Endodermal cell (in vitro differentiated cells): ENCODE measurements at places on chromosomes 11 and 22.

GRCh38 chr11:47161134-47161854 lies 15.4 kb downstream of the ARFGAP2 start:
- peak; percentile 93 for DNase-seq

DNA sequence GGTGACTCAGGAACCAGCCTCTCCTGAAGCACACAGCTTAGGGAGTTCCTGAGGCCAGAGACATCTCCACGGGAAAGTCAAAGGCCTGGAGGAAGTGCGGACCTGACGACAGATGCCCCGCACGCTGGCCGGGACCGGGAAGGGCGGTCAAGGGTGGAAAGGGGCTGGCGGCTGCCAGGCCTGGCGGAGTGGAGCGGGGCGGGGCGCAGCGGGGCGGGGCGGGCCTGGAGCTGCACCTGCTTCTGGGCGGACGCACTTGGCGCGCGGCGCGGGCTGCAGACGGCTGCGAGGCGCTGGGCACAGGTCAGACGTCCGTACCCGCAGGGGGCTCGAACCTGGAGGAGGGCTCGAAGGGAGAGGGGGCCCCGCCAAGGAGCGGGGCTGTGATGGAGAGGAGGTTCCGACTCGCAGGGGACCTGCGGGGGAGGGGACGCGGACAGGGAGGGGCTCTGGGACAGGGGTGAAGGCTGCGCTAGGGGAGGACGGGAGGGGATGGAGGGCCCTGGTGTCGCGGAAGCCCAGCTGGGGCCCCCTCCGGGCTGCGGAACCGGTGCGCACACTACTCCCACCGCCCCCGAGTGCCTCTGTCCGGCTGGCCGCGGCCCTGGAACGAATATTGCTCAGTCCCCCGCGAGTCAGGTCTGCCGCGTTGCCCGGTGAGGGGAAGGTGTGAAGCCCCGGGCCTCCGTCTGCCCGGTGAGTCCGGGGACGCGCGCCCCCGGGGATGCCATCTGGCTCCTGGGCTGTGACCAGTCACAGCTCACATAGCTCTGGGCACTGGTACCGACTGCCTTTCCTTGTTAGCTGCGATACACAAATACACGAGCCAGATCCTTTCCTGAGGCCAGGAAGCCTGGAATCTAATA lies at the start of gene TMEM45B:
Gene TMEM45B, plus strand, starts transcription at position 253 of the 866 bp plus-strand sequence. CDS start 36,635 bp downstream, outside the sequence.
- peak; percentile 84 for DNase-seq

DNA sequence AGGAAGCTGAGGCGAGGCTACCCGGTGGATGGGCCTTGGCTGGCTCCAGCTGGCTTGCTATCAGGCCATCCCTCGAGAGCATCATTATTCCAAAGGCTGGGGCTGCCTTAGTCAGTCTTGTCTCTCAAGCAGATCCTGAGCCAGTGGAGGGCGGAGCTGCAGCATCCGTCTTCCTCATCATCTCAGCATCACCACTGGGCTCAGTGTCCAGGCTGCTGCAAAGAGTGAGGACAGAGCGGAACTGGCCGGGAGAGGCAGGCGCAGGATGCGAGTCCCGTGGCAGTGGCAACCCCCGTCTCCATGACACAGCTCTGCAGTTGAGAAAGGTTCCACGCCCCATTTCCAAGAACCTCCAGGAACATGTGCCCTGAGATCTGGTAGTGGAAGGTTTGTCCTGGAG lies 4.4 kb downstream of the TP53I11 start:
- DNase-seq: no peak

- no peak for DNase-seq
These were observed 12.6 kb downstream of the C22orf23 start for GRCh38 chr22:37940698-37941376.

- no peak for DNase-seq
These were observed 36.5 kb downstream of the NADSYN1 start for GRCh38 chr11:71489311-71490043.

DNA sequence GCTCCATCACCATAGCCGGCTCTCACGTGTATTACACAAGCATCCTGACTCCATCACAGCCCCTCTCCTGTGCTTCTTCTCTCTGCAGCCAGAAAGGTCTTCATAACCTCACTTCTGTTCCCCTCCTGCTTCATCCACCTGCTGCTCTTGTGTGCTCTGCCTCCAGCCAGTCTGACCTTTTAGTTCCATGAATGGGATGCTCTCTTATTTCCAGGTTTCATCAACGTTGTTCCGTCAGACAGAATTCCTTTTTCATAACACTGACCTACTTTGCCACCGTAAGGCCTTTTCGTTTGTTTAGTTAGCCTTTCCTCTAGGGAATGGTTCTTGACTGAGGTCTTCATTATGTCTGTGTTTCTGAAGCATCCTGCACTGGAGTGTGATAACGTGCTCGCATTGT lies 18.8 kb downstream of the GRAMD1B start:
- no peak for DNase-seq

- DNase-seq: peak; percentile 95
These were observed 684 bp downstream of the TNFRSF13C start for GRCh38 chr22:41925783-41926460.

GRCh38 chr11:74636630-74637184 lies 44.3 kb downstream of the POLD3 start:
- DNase-seq: no peak

DNA sequence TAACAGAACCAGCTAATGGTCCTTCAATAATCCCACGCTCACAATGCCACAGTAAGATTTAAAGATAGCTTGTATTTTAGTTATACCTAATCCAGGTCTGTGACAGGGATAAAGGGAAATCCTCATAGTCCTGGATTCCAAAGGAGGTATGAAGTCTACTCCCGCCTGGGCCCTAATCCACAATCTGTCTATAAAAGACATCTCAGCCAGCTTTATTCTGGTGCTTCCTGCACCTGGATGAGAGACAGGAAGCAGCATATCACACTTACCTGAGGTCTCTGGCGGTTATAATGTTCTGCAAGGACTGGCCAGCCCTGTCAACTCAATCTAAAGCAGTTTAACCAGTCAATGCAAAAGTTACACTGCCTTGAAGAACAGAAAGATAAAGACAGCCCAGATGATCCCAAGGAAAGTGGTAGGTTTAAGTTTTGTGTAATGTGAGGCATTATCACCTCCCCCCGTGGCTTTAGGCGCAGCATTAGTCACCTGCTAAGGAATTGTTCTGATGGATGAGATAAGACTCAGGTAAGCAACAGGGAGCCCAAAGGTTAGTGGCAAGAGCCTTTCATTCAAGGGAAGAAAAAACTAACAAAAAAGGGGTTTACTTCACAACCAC lies 57.6 kb downstream of the PLEKHA7 start:
- DNase-seq: peak; percentile 89

- DNase-seq: peak; percentile 95
These were observed 744 bp downstream of the PACSIN3 start for GRCh38 chr11:47185305-47186075.

GRCh38 chr22:31439808-31440207 lies 40.4 kb downstream of the DRG1 start:
- no peak for DNase-seq

DNA sequence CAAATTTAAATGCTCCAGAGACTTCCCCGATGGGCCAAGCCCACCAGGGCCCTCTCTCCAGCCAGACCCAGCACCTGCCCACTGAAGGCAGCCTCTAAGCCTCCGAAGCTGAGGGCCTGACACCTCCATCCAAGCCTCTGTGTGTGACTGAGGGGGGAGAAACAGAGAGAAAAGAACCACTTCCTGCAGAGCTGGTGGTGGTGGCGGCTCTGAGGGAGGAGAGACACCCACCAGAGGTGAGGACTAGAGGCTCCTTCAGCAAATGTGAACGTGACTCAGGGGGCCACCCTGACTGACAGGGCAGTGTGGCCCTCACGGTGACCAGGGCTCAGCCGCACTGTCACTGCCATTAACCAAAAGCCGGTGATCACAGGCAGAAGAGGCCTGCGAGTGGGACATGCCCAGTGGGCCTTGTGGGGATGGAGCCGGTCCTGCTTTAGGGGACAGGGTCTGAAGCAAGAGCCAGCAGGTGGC lies 31.0 kb upstream of the CD5 start:
- no peak for DNase-seq

DNA sequence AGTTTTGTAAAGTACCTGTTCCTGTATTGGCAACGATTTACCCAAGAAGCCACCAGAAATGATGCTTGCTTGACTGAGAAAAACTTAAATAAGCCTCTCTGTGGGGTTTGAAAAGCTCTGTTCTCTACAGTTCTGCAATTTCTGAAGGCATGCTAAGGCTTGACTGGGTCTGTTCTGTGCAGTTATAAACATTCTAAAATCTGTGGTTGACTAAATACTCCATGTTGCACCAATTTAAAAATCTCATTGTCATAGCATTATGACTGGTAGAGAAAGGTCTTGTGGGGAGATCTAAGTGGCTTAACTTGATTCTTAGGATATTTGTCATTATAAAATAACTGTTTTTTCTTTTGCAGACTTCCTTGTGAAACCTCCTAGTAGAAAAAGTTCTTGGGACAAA lies 73.7 kb downstream of the MTMR3 start:
- no peak for DNase-seq

GRCh38 chr11:47018637-47019036 lies 82.1 kb downstream of the CSTPP1 start:
- DNase-seq: no peak

DNA sequence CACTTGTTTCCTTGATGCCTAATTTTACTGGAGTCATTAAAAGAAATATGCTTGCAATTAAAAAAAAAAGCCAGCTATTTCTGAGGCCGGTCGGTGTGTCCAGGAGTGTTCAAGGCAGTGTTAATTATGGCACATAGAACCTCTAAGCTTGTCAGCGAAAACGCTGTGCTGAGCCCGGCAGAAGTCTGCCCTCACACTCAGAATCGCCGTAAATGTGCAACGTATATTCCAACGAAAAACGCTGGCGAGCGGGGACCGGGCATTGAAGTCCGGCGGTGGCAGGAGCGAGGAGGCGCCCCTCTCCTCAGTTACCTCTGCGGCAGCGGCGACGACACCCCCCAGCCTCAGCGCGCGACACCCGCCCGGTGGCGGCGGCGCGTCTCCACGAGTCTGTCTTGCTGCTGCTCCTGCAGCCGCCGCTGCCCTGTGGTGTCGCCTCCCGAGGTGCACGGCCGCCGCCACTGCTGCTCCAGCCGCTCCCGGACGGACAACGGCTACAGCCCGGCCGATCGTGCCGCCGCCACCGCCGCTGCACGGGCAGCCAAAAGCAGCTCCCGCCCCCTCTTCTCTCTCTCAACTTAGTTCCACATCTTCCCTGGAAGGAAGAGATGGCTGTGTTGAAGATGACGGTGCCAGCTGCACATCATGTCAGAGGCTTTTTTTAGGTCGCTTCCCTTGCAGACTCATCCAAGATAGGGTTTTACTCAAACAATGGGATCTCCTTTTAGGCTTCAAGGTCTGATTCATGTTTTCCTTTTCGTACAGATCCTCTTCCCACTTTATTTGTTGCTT lies 56.0 kb downstream of the JAM3 start:
- peak; percentile 89 for DNase-seq

DNA sequence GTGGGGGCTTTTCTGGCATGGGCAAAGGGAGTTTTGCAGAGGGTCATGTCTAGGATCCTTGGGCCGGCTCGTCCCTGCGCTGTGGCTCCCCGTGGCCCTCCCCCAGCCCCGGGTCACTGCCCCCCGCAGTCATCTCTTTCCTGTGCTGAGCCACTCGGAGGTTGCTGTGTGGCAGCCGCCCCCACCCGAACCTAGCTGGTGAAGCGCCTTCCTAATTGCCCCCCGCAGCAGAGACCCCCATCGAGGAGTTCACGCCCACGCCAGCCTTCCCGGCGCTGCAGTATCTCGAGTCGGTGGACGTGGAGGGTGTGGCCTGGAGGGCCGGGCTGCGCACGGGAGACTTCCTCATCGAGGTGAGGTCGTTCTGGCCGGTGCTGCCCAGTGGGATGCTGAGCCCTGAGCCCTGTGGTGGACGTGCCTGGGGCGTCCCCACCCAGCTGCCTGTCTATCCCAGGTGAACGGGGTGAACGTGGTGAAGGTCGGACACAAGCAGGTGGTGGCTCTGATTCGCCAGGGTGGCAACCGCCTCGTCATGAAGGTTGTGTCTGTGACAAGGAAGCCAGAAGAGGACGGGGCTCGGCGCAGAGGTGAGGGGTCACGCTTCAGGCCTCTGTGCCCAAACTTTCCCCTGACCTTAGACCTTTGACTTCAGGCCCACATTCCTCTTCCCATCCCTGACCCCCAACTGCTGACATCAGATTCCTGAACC lies 32.0 kb downstream of the SHANK3 start:
- peak; percentile 43 for DNase-seq

DNA sequence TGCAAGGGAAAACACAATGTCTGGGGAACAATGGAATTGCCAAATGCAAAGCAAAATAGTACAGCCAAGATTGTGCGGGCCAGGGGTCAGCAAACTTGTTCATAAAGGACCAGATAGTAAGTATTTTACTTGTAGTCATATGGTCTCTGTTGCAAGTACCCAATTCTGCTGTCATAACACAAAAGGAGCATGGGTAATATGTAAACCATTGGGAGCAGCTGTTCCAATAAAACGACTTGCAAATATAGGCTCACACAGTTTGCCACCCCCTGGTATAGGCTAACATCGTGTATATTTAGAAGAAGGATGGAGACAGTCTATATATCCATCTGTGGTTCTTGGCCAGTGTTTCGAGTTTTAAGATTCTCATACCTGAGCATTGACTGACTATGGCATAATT lies 15.6 kb downstream of the SDHAF2 start:
- DNase-seq: no peak

- DNase-seq: peak; percentile 95
These were observed at the start of gene SCN3B for GRCh38 chr11:123654566-123655081. TSS of gene SCN3B (minus strand) at chr11:123654624. CDS start at chr11:123653801, 823 bp downstream.

DNA sequence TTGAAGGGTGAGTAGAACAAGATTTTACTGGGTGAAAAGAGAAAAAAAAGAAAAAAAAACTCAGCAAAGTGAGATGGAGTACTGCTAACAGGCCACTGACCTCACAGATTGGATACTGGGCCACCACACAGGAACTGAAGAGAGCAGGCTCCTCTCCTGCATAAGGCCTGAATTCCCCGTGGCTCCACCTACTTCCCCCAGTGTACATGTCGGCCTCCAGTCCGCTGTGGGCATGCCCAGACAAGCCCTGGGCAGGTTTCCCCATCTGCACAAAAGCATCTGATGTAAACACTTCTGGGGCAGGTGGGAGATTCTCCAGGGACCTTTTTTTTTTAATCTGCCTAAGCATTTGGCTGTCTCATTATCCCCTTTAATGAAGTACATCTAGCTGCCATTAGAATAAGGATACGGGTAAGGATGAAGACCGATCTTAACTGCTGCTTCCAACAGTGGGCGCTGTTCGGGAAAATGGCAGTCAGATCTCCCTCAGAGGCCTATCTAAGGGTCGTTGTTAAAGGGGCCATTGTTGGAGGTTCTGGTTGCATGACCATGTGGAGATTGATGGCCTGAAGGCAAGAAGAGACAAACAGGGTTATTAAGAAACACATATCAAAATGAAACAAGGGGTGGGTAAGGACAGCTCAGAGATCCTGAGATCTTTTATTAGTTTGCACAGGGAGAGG lies 48.5 kb downstream of the MS4A13 start:
- peak; percentile 64 for DNase-seq
